ENCODE measurements at places on chromosomes 5 and 9. TPM values are rescaled to one million over a fixed set of nuclear protein-coding genes. Genes with fewer than 3 reads are reported as not detected.

- no peaks in the 10 kb centered on the region for H3K36me3 ChIP-seq
- H3K27ac ChIP-seq, result no peak overlapping the region
- DNase-seq, result no peak
- no peaks in the 10 kb centered on the region for H3K27me3 ChIP-seq
Observed at GRCh38 chr5:108184940-108185339, 197.0 kb downstream of the FBXL17 start.

DNA sequence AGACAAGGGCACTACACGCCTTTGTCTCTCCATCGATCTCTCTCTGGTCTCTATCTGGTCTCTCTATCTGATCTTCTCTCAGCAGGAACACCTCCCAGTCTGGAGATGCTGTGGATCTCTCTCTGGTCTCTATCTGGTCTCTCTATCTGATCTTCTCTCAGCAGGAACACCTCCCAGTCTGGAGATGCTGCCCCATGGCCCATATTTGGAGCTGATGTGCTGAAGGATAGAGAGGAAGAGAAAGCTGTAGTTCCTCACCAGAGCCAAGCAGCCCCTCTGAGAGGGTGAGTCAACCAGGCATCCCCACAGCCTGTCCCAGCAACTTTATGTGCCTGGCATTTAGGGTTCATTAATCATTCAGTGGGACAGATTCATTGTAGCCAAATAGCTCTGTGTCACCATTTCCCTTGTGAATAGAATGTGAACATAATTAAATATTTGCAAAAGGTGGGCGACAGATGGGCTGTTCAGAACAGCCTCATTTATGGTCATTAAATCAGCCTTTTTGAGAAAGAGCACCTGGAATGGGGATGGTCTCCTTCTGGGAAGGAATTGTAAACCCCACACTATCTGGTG is 189.3 kb upstream of the MAST4 start:
- no peak for DNase-seq
- no peak overlapping the region for H3K27ac ChIP-seq
- no peak overlapping the region for H3K4me3 ChIP-seq
- H3K27me3 ChIP-seq, result no peaks in the 10 kb centered on the region

- no peak for DNase-seq
- no peak overlapping the region for H3K4me3 ChIP-seq
- no peaks in the 10 kb centered on the region for H3K27me3 ChIP-seq
- H3K27ac ChIP-seq, result no peak overlapping the region
- no peaks in the 10 kb centered on the region for H3K36me3 ChIP-seq
Observed at GRCh38 chr9:89629081-89629976, 24.5 kb downstream of the GADD45G start.

Gene IL4
- 6.4 TPM for total RNA-seq

Gene NXNL2
- not detected for total RNA-seq

All from CD8-positive, alpha-beta memory T cell (primary cell).